CD4-positive, alpha-beta T cell treated with Interleukin-15 for 4 hours (primary cell): ENCODE measurements at places on chromosomes 3 and 15.

GRCh38 chr15:59026207-59026606, 38.7 kb downstream of the RNF111 start:
- DNase-seq: no peak

DNA sequence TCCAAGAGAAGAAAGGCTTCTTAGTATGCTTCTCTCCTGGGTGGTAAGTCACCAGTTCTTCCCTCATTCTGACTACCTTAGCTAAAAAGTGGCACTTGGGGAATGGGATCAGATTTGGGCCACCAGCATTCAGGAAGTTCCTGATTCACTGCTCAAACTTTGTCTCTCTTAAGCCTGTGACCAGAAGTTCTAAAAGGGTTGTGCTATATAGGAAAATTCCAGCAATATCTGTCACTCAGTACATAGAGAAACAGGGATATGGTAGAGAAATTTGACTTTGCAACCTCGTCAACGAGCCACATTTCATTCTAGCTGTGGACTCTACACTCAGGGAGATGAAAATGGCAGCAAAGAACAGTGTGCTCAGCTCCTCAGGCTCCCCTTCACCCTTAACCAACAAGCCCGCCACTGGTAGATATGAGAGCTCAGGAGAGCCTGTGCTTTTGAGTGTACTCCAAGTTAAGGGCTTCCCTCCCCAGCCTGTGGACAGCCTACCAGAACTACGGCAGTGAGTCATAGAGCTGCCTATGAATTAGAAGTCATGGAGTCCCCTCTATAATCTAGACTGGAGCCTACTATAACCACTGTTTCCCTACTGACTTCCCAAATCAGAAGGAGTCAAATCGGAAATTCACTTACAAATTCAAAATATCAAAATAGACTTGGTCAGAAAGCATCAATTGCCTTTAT, 52.6 kb upstream of the MYO5C start:
- DNase-seq: no peak

- DNase-seq: no peak
Observed at GRCh38 chr3:72993391-72993790, 3.2 kb upstream of the PPP4R2 start.

- DNase-seq: no peak
Observed at GRCh38 chr3:71618538-71618937, 35.0 kb upstream of the FOXP1 start.

GRCh38 chr3:158701420-158702065, 29.1 kb upstream of the LXN start:
- no peak for DNase-seq

DNA sequence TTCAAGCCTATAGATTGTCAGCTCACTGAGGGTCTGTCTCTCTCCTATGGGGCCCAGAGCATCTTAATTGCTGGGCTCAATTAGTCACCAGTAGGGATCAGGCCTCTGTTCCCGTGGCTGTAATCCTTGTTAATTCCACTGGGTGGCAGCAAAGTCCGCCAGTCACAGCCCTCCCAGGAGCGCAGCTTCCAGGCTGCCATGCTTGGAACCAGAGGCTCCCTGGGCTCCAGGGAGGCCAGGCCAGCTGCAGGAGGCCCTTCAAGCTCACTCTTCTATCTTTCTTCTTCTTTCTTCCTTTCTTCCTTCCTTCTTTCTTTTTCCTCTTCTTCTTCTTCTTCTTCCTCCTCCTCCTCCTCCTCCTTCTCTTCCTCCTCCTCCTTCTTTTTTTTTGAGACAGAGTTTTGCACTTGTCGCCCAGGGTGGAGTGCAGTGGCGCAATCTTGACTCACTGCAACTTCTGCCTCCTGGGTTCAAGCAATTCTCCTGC, 14.4 kb downstream of the RNU5B-1 start:
- peak; percentile 84 for DNase-seq

DNA sequence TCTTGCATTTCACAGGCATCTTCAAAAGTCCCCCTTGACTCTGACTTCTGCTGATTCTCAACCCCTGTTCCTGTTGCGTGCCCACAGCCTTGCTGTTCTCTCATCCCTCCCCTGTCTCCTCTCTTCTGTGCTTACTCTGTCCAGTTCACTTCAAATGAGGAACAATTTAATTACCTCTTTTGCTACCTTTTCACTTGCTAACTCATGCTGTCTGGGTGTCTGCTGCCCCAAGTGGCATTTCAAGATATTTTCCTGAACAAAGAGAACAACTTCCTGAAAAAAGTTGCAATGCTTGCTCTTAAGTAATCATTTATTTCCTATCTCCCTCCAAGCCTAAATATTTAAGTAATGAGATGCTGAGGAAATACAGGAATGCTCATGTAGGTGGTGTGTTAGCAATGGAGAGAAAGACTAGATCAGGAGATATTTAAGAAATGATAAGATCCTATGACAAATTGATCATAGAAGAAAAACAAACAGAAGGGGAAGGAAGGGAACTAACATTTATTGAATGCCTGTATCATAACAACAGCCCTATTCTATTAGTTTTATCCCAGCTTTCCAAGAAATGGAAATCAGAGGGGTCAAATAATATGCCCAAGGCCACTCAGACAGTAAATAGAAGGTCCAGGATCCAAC, 42.2 kb downstream of the SV2B start:
- no peak for DNase-seq

DNA sequence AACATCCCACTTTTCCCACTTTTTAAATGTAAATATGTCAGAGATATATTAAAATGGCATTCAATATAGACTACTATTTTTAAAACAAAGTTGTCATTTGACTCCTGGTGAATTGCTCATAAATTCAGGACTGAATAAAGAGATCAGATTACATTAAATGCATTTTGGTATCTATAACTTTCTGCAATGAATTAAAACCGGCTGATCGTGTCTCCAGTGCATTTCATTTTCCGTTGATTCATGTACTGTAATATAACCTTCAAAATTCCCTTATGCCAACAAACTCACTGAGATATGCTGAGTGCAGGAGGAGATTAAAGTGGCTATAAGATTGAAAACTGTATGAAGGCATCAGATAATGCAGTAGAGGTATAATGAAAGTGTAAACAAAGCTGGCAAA, 361.1 kb upstream of the CDIN1 start:
- DNase-seq: no peak

GRCh38 chr3:59013611-59014010, 36.2 kb downstream of the CFAP20DC start:
- DNase-seq: no peak

DNA sequence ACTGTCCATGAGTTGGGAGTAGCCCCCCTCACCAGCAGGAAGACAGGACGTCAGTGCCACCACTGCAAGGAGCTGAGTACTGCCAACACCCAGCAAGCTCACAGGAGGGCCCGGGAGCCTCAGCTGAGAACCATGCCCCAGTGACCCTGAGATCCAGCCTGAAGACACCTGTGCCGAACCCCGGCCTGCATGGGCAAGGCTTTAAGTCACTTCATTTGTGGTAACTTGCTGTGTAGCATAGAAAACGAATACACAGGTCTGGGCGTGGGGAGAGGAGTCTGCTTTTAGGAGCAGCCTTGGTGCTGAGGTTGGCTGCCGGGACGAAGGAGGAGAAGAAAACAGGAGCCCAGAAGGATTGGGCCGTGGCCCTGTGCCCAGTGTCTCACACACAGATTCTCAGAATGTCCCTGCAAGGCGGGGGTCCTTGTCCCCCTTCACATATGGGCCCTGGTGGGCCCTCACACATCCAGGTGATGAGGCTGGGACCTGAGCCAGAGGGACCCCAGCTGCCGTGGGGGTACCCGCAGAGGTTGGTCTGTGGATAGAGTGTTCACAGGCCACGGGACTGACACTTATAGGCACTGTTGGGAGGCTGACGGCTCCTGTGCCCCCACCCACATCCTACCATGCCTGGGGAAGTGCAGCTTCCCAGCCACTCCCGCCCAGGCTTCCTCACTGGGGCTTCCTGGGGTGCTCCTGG, 85.3 kb downstream of the PLXNA1 start:
- no peak for DNase-seq

GRCh38 chr3:148839805-148840204, 12.2 kb downstream of the CPB1 start:
- DNase-seq: no peak

GRCh38 chr3:67227030-67227429, 228.9 kb downstream of the KBTBD8 start:
- no peak for DNase-seq

DNA sequence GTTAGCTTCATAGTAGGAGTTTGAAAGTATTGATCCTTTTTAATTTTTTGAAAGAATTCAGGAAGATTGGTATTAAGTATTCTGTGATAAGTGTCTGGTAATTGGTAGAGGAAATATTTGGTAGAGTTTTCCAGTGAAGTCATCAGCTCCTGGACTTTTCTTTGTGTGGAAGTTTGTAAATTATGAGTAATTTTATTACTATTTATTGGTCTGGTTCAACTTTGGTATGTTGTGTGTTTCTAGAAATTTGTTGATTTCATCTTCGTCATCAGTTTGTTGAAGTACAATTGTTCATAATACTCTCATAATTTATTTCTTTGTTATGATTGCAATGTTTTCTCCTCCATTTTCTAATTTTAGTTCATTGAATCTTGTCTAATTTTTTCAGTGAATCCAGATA, 832.0 kb downstream of the OTOL1 start:
- no peak for DNase-seq

DNA sequence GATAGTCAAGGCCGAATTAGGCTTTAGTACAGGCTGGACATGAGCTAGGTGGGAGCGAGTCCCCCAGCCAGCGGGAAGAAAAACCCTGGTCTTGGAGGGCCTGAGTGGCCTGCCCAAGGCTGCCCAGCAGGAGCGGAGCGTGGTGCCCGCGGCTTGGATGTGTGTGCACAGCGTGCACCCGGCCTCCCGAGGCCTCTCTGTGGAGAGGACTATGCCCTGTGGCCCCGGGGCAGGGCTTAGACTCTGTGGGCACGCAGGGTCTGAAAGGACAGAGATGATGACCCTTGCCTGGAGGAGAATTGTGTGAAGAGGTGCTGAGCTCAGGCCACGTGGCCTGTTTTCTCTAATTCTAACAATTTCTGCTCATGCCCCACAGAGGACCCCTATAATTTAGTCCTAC, 124.6 kb upstream of the IQSEC1 start:
- no peak for DNase-seq

- DNase-seq: no peak
Observed at GRCh38 chr3:169150920-169151319, 512.6 kb downstream of the MECOM start.

DNA sequence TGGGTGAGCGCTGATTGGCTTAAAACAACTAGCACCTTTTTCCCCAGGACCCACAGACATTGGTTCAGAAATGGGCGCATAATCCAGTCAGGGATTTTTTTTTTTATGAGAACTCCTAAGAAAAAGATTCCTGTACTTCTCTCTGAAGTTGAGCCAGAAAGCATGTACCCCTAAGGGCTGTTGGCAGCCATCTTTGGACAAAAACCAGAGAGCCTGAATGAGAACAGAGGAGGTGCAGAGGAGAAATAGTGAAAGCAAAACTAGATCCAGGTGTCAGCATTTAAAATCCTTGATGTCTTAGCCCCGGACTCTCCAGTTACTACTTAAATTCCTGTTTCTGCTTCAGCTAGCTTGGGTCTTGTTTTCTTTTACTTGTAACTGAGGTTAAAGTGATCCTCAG, 1.9 kb upstream of the SLC27A2 start:
- DNase-seq: no peak

GRCh38 chr3:30810625-30811024, 83.8 kb downstream of the GADL1 start:
- no peak for DNase-seq

GRCh38 chr3:10722911-10723310, 93.1 kb upstream of the SLC6A11 start:
- no peak for DNase-seq

DNA sequence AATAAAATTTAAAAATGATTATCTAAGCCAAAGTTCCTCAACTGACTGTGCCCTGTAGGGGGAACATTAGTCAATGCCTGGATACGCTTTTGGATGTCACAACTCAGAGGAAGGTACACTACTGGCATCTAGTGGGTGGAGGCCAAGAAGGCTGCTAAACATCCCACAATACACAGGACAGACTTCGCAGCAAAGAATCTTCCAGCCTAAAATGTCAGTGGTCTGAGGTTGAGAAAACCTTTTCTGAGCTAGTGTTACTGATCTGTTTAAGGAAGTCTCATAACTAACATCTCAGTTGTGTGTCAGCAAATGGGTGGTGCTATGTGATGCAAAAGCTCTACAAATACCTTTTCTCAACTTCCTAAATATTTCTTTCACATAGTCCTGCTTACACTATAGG, 20.9 kb upstream of the LDHAL6B start:
- no peak for DNase-seq

DNA sequence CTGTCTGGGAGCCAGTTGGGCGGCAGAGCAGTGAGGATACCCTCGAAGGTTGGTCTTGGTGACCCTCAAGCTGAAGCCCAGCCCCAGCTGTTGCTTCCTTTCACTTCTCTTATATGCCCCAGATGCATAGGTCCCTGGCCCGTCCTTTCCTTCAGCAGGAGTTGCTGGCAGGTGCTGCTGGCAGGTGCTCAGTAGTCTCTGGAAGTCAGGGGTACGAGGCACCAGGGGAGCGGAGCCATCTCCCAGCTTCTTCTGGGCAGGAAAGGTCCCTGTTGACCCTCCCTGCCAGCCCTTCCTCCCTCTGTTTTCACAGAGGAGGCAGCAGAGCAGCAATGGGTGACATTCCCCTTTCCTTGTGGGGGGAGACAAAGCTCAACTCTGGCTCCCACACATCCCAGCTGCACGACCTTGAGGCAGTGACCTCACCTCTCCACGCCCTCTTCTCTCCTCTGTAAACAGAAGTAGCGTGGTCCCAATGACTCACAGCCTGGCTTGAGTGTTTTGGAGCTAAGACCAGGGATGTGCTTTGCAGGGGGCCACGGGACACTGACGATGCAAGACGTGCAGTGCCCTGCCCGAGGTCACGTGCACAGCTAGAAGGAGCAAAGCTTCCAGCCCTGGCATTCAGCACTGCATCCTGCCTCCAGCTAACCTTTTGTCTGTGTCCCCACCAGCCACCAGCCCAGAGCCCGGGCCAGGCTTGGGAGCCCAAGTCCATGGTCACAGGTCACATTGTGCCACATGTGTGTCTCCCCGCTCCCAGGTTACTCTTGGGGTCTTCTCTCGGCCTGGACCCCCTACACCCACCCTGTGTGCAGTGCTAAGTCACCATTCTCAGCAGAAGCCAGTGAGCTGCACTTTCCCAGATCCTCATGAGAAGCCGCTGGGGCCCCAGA, 49.7 kb downstream of the SLC6A6 start:
- no peak for DNase-seq

GRCh38 chr15:25171856-25172687, 217.3 kb downstream of the SNRPN start:
- DNase-seq: no peak

GRCh38 chr3:125168711-125169393, 43.7 kb downstream of the SLC12A8 start:
- no peak for DNase-seq

GRCh38 chr3:62632510-62633294, 242.5 kb downstream of the CADPS start:
- DNase-seq: no peak

DNA sequence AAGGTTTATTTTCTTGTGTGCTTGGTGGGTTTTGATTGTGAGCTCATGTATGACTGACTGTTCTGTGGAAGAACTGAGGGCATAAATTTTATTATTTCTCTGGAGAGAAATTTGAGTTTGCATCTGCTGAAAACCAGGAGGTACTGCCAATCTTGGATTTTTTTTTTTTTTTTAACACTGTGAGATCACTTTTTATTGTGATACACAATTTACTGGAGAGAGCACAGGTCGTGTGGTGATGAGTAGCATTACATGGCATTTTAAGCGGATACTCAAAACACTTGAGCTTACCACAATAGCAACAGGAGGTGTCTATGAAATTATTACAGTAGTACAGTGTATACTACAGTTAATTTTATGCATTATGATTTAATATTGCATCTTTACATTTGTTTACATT, 237.4 kb downstream of the MFSD1 start:
- DNase-seq: no peak

- no peak for DNase-seq
Observed at GRCh38 chr15:77632534-77633133, at the start of gene LINGO1. Gene LINGO1, minus strand, starts transcription at chr15:77632912. Its CDS starts 597 bp downstream, at chr15:77632315.

- DNase-seq: no peak
Observed at GRCh38 chr3:55491296-55491816, 4.2 kb upstream of the WNT5A start.
